Activated gamma-delta T cell treated with anti-CD3 and anti-CD28 coated beads, Interleukin-2, amount 50 U/mL, for 16 hours (primary cell): ENCODE measurements at places on chromosomes 4 and X.

DNA sequence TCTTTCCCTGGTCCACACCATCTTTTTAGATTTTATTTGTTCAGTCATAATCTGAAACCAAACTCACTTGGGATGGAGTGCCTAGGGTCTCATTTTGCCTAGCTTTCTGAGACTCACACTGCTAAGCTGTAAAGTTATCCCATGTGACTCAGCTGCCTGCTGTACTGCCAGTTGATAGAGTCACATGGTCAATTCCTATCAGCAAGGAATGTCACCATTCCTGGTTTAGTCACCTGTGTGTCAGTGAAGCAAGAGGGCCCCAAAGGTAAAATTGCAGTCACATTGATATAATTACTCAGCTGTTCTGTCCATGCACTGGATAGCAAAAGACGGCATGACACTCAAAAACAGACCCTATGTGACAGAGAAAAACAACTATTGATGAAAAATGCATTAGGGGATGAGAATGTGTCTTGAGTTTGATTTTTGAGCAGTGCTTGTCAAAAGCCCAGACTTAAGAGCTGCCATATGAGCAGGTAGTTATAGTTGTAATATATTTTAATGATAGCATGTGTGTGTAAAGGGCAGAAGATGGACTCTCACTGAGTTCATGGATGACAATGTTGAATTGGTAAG lies 413.2 kb downstream of the PPARGC1A start:
- no peak for DNase-seq

GRCh38 chrX:137427816-137428215 lies 138.1 kb upstream of the ZIC3 start:
- DNase-seq: no peak

DNA sequence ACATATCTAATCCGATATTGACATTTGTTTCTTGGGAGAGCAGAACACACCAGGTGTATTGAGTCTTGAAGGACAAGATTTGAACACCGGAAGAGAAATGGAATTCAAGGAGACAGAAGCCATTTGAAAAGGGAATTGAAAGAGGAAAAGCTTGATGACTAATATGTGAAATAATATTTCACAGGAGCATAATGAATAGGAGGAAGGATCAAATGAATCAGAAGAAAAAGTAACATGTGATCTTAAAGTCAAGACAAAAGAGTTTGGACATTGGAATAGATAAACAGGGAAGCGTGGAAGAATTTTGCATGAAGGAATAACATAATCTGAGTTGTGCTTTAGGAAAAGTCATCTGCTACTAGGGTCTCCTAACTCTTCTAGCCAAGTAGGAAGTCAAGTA lies 145.5 kb upstream of the PDHA2 start:
- DNase-seq: no peak

DNA sequence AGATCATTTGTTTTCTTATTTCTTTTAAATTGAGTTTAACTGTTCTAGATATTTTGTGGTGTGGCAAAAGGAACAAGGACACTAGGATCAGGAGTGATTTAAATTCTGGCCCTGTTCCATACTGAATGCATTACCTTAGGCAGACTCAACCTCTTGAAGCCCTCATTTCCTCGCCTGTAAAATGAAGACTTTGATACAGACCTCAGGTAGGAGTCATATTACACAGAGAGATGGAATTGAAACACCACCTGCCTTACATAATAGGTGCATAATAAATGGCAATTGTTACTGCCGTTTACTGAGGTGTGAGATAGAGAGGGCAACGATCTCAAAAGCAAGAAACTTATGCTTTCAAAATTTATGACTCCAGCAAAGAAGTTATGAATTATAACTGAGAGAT lies 28.2 kb upstream of the RASSF6 start:
- no peak for DNase-seq

DNA sequence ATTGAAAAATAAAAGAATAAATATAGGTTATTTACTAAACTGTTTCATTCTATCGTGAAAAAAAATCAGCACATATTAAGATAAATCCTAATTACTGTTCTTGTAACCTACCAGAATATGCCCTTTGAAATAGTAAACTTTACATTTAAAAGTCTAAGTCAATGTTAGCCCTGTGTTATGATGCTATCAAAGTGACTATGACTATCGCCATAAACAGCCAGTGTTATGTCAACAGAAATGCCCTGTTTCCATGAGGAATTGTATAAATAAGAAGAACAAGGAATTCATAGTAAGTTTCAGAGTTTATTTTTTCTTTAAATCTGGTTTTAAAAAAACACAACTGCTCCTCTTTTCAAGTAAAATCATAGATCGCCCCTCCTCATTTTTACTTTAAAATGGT lies 11.4 kb downstream of the NR3C2 start:
- DNase-seq: no peak

GRCh38 chr4:115781528-115782146 lies 668.2 kb upstream of the NDST4 start:
- DNase-seq: no peak

GRCh38 chr4:38119668-38120385 lies 159.6 kb downstream of the PTTG2 start:
- no peak for DNase-seq

DNA sequence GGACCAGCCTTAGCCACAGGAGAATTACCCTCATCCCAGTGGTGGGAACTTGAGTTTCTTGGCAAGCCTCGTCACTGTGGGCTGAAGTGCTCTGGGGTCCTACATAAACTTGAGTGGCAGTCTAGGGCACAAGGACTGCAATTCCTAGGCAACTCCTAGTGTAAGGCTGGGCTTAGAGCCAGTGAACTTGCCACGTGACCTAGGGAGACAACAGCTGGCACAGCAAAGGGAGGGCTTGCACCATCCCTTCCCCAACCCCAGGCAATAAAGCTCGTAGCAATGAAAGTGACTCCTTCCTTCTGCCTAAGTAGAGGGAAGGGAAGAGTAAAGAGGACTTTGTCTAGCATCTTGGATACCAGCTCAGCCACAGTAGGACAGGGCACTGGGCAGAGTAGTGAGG lies 81.8 kb downstream of the TEX11 start:
- no peak for DNase-seq

DNA sequence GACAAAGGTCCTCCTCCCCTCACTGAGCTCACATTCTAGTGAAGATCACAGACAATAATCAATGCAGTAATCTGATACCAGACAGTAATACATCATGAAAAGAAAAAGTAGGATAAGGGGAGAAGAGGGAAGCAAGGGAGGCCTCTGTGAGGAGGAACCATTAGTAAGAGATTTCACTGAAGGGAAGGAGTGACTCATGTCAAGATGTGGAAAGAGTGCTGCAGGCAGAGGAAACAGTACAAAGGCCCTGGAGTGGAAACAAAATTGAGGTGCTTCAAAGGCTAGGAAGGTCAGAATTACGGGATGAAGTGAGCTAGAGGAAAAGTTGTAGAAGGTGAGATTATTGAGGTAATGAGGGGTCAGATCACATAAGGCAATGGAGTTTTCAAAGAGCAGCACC lies 38.1 kb downstream of the LAMTOR3 start:
- DNase-seq: no peak

GRCh38 chr4:52059372-52059771 lies 8.3 kb downstream of the SPATA18 start:
- DNase-seq: no peak

DNA sequence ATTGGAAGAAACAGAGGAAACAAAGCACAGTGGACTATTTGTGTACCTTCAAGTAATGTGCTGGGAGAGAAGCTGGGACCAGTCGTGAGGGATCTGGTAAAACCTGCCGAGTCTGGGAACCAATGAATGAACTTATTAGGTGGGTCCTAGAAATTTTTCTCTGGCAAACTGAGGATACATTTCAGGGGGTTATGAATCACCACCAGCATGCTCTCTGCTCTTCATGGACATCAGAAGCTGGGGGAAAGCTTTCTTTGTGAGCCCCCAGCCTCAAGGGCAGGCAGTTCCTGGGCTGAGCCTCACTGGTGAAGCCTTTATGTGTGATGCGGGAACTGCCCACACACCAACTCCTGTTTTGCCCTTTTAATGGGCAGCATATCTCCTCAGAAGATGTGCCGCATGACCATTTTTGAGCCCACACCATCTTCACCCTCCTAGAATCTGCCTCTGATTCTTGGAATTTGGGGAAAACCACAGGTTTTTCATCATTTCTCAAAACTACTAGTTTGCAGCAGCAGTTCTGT lies 95.4 kb upstream of the ENPP6 start:
- no peak for DNase-seq

- no peak for DNase-seq
Observed at GRCh38 chrX:109812236-109812635, 79.2 kb upstream of the ACSL4 start.

DNA sequence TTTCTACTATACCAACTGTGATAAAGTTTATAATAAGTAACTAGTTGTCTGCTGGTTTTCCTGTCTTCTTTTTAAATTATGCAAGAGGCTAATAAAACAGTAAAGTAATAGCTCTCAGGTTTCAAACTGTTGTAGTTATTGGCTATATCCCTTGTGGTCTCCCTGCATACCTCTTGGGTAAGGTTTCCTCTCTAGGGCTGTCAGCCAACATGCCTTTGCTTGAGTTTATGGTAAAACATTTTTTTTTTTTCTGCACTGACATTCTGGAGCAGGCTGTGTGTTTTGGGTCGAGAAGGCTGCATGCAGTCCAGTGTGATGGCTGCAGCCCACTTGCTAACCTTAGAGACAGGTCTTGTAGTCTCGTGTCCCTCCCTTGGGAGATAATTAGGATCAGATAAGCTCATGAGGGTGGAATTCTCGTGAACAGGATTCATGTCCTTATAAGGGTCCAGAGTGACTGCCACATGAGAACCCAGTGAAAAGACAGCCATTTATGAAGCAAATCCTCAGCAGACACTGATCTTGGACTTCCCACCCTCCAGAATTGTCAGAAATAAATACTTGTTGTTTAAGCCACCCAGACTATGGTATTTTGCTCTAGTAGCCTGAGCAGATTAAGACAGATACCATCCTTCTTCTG lies 831.2 kb downstream of the CCSER1 start:
- no peak for DNase-seq

- no peak for DNase-seq
Observed at GRCh38 chrX:134670134-134670924, 12.1 kb upstream of the PLAC1 start.
